M059J (cell line): ENCODE measurements at places on chromosomes 1 and 21. TPM values are rescaled to one million over a fixed set of nuclear protein-coding genes. Genes with fewer than 3 reads are reported as not detected.

DNA sequence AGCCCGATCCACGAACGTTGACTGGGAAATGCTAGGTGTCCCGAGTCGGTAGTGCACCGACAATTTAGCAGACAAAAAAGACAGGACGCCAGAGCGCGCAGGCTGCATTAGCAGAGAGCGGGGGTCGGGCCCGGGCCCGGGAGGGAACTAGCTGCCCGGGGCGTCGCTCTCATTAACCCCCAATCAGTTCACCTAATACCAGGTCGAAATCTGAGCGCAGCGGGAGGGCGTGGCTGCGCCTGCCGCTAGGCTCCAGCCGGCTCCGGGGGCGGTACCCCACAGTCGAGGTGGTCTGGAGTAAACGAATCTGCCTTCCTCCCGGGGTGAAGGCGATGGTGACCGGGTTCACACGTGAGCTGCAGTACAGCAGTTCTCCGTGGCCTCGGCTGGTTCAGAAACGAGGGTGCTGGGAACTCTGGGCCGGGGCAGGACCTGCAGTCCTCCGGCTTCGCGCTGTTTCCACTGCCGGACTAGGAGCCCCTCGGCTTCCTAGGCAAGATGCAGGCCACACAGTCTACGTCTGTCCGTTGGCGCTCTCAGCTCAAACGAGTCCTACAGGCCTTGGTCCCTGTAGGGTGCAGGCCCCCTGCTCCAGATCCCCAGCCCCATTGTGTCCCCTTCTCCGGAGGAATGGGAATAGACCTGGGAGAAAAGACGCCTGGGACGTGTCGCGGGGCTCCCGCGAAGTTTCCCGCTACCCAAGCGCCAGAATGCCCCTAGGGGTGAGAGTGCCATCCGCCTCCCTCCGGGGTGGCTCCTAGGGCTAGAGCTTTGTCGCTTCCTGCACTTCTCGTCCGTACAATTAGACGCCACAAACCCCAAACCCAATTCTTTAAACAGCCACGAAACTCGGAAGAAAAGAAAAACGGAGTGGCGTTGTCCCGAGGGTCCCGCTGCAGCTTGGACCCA is 2.0 kb downstream of the GFI1 start:
- DNase-seq = peak; percentile 41

DNA sequence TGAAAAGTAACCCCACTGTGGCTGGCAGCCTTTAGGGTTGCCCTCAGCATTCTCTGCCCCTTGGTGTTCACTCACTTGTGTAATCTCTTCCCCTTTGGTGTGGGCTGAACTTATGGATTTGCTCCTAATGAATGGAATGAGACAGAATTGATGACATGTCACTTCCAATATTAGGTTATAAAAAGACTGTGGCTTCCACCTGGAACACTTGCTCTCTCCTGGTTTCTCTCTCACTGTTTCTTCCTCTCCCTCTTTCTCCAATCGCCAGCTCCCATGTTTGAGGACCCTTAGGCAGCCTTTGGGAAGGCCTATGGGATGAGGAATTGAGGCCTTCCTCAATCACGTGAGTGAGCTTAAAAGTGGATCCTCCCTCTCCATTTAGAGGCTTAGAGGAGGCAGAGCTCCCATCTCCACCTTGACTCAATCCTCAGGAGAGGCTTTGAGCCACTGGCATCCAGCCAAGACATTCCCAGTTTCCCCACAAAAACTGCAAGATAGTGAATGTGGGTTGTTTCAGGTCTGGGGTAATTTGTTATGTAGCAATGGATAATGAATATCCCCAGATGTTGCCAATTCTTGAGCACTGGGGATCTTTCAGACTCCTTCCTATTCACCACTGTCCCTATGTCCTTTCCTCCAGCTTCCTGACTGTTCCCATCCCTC is 95.5 kb upstream of the CD34 start:
- no peak for DNase-seq

- peak; percentile 15 for DNase-seq
Measured at GRCh38 chr1:98422816-98423215, 238.7 kb upstream of the SNX7 start.

DNA sequence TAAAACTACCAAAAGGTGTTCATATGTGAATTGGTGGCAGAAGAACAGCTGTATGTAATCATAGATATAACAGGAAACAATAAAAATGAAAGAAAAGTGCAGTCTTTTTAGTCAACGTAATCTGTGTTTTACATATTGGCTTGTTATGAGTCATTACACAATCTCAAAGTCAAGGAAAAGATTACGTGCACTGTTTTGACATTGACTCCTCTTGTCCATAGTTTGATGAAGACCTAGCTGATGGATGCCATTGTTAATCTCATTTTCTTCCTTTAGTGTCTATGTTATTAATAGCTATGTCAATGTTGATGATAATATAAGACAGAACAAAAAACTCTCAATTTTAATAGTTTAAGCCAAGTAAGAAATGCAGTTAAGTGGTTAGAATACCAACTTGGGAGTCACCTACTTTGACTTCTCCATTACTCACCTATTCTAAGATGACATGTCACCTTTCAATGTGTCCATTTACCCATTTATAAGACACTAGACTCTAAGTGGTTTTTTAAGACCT is 84.5 kb upstream of the SAMSN1 start:
- no peak for DNase-seq

DNA sequence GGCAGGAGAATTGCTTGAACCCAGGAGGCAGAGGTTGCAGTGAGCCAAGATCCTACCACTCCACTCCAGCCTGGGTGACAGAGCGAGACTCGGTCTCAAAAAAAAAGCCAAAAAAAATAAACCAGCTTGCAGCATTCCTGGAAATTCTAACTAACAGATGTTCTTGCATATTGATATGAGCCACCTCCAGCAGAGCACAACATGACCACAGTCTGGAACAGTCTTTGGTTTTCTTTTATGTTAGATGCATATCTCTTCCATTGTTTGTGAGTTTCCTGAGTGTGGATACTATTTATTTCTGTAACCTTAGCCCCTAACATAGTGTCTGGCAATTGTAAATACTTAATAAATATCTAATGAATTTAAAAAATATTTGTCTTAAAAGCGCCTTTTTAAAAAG is 23.9 kb downstream of the IFNAR1 start:
- no peak for DNase-seq

DNA sequence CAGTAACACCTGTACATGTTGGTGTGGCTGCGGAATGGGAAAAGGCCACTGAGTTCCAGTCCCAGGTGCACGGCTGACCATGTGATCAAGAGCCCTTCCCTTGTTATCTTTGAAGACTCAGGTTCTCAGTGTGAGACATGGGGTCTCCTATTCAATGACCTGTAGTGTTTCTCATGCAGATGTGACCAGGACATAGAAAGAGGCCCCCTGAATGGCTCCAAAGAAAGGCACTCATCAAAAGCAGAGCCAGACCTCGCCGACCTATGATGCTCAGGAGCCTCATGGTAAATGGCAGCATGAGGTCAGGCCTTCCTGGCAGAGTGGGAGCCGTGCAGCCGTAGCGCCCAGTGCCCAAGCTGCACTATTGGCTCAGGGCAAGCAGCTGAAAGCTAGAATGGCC is 42.3 kb upstream of the HAO2 start:
- DNase-seq = no peak

DNA sequence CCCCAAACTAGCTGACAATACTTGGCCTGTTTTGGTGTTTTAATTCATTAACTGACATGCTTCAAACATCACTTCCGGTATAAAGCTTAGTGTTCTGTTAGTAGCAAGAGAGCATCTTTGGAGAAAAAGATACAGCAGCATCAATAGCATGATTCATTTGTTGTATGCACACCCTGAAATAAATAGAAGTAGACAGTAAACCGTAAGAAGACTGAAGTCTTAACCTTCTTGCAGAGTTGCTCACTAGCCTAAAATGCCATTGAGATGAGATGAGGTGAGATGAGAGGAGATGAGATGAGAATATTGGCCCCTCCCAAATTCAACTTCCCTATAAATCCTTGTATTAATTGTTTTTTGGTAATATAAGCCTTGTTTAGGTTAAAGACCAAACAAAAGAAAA is 108.8 kb downstream of the TNFSF18 start:
- DNase-seq = peak; percentile 40

- DNase-seq = peak; percentile 80
Measured at GRCh38 chr1:231460614-231461013, 38.5 kb upstream of the EGLN1 start.

DNA sequence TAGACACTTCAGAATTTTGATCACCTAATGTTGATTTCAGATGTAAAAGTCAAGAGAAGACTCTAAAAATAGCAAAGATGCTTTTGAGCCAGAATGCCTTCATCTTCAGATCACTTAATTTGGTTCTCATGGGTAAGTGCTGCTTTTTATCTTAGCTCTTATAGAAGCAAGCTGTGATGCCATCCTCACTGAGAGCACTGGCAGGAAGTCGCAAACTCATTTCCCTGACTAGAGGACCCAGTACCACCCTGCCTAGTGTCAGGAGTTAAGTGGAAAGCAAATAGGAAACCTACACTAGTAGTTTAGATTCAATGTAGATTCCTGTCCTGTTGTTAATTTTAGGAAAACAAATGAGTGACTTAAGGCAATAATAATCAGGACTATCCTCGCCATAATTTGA is 12.1 kb downstream of the IFNAR2 start:
- no peak for DNase-seq

DNA sequence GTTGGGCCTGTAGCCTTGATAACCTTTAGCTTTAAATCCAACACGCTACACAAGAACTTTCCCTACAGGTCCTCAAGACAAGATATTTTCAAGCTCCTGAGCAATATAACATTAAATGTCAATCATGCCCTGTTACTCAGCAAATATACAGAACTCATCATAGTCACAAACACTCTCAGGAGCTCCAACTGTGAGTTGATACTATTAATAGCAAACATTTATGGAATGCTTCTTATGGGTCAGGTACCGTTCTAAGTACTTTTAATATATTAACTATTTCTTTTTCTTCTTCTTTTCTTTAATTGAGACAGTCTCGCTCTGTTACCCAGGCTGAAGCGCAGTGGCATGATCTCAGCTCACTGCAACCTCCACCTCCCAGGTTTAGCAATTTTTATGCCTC is 10.1 kb downstream of the EYA3 start:
- no peak for DNase-seq

GRCh38 chr1:43831851-43832250 is 101.8 kb upstream of the ARTN start:
- DNase-seq = no peak

- peak; percentile 96 for DNase-seq
Measured at GRCh38 chr1:20496241-20496661, 10.2 kb upstream of the CAMK2N1 start.

GRCh38 chr1:185998391-185998790 is 264.2 kb downstream of the HMCN1 start:
- peak; percentile 23 for DNase-seq

- peak; percentile 77 for DNase-seq
Measured at GRCh38 chr1:231844986-231845502, 218.5 kb downstream of the DISC1 start.

- no peak for DNase-seq
Measured at GRCh38 chr1:217072926-217073325, 349.7 kb upstream of the ESRRG start.

The RIIAD1 gene
- not detected in 2 replicates for total RNA-seq

The RGS16 gene
- total RNA-seq = not detected in 2 replicates

The CTTNBP2NL gene
- 13.5 and 17.2 TPM in 2 replicates for total RNA-seq

The SPATA17 gene
- 0.22 and 0.37 TPM in 2 replicates for total RNA-seq

The HSD3B2 gene
- not detected in 2 replicates for total RNA-seq

The RHD gene
- not detected in 2 replicates for total RNA-seq

The AMY2A gene
- total RNA-seq = not detected in 2 replicates

The FABP3 gene
- 0.89 and 2.7 TPM in 2 replicates for total RNA-seq
